ENCODE measurements at places on chromosomes 12 and 14.

DNA sequence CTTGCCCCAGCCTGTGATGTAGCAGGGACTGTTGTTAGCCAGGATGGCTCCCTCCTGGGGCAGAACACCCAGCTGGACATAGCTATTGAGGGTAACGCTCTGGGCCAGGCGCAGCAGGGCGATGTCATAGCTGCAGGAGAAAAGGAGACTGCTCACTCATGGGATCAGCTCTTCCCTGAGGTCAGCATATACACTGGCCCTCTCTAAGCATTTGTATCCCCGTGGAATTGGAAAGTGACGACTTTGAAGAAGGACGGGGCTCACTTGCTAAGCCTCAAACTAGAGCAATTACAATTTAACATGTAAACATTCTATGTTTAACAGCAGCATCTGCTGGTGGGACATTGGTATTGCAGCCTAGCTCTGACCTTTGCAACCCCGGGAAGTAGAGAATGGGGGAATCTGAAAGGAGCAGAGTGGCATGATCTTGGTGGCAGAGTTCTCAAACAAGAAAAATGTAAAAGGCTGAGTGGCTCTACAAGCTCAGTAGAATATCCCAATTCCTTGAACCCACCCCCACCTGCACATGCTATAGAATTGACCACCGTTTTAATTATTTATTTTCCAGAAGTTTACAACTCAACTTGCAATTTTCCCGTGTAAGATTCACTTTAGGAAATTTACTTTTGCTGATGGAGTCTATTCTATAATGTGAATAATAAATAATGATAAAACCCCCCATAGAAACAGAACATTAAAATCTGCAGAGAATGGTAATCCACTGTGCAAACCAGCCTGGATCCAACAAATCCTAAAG is 5.0 kb downstream of the CELA1 start:
- no peak for DNase-seq

DNA sequence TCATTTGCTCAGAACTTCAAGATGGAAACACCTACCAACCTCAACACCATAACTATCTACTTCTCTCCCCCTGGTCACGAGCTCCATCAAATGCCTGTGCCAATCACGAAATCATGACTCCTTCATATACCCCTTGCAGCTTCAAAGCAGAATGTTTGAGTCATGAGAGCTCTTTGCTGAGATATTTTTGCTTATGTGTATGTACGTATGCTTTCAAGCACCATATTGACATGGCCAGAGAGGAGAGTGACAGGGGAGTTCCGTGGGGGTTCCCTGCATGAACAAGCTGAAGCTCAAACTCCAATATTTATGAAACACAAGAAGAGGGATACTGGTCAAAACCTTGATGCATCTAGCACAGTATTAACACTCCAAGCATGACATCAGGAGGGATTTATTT is 374.4 kb downstream of the DPF3 start:
- no peak for DNase-seq

- DNase-seq: no peak
Measured at GRCh38 chr12:57222286-57223190, 5.9 kb downstream of the NXPH4 start.

GRCh38 chr14:61564618-61565091 is 130.7 kb upstream of the HIF1A start:
- no peak for DNase-seq

- DNase-seq: no peak
Measured at GRCh38 chr14:100819453-100819828, 6.5 kb upstream of the MEG3 start.

GRCh38 chr12:27480016-27480415 is 33.5 kb downstream of the SMCO2 start:
- no peak for DNase-seq

All from mesothelial cell of epicardium (in vitro differentiated cells).